ENCODE measurements at places on chromosomes 7 and 10.

DNA sequence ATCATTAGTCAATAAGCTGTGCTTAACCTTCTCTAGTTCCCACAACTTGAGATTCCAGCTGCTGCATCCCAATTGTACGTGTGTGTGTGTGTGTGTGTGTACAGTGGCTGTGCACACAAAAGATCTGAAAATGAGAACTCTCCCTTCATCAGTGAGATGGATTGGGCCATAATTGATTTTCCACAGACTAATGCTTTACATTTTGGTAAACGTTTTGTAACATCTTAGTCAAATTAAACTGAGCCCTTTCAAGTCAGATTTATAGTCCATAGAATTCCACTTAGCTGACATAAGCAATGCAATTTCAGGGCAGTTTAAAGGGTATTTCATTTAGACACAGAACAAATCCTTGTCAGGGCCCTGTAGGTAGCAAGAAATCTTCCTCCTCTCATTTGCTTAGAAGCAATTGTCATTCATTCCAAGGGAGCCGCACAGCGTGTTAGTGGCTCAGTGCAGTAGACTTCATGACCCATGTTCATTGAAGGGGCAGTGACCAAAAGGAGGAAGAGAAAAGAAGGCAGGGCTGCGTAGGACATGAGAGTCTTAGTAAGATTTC lies 1123.5 kb upstream of the AUTS2 start:
- DNase-seq, result no peak

DNA sequence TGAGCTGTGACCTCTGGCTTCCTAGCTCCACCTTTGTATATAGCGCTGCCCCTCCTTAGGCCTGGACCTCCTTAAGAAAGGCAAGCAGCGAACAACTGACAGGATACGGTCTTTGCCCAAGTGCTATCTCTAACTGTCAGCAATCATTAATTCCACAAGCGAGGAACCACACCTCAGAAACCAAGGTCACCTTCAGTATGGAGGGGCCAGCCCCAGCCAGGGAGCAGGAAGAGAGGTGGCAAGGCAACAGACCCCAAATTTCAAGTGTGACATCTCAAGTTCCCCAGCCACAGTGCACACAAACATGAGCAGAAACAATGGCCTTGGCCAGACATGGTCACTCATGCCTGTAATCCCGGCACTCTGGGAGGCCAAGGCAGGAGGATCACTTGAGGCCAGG lies 4.8 kb upstream of the AOC1 start:
- no peak for DNase-seq

- no peak for DNase-seq
Observed at GRCh38 chr7:86485827-86486226, 157.9 kb upstream of the GRM3 start.

- no peak for DNase-seq
Observed at GRCh38 chr7:72015136-72015535, 397.0 kb downstream of the CALN1 start.

GRCh38 chr10:92845921-92846320 lies 2.4 kb upstream of the EXOC6 start:
- DNase-seq, result no peak

DNA sequence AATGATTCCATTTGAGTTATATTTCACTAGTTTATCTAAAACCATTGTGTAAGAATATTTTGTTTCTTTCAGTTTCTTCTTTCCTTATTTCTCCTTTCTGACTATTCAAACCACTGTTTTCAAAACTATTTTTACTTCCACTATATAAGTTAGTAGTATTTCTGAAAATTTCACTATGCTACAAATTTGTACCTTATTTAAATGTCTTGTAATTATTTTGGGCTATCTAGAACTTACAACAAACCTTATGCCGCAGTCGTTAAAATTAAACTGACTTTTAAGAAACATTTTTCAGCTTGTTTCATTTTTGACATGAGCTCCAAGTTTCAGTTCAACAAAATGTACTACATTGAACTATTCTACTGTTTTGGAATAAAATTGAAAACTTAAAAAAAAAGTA lies 1.8 kb downstream of the TFEC start:
- DNase-seq, result no peak

DNA sequence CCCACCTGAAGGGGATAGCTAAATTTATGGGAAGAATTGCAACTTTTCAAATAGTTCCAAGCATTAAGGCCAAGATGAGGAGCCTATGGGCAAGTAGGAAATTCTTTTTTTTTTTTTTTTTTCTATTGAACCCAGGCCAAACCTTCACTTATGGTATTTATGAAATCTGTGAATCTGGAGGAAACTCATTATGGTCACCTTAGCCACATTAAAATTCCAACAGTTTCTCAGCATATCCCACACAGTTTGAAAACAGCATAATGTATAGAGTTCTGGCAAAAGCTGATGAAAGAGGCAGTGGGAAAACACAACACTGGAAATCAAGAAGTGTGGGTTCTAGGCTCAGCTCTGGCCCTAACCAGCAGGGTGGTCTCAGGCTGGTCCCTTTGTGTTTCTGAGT lies 236.9 kb downstream of the PTEN start:
- no peak for DNase-seq

DNA sequence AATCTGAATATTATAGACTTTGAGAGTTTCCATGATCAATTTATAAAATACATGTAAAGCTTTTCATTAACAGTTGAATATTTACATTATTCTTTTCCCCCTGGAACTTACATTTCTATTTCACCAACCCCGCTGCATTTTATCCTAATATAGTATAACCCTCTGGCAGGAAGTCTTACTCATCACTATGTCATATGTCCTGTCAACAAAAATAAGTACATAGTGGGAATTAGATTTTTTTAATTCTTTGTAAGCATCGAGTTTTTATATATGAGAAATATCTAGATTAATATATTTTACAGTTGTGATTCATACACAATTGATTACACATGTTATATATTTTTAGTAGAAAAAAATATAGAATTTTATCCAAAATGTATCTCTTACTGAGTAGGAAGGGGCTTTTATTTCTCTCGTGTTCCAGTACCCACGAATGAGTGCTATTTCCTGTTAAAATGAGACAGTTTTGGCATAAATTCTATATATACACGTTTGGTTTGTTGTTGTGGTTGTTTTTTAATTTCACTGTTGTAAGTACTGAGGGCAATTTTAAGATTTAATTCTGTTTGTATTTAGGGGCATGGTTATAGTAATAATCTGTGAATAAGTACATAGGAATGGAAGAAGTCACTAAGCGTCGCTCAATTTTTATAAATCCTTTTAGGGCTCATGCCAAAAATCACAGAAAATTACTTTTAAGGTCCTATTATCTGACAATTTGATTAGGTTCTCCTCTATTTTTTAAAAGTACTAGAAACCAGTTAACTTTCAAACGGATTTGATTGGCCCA lies 87.1 kb downstream of the HECW1 start:
- DNase-seq, result no peak

GRCh38 chr7:79334334-79334733 lies 119.1 kb downstream of the MAGI2 start:
- no peak for DNase-seq

DNA sequence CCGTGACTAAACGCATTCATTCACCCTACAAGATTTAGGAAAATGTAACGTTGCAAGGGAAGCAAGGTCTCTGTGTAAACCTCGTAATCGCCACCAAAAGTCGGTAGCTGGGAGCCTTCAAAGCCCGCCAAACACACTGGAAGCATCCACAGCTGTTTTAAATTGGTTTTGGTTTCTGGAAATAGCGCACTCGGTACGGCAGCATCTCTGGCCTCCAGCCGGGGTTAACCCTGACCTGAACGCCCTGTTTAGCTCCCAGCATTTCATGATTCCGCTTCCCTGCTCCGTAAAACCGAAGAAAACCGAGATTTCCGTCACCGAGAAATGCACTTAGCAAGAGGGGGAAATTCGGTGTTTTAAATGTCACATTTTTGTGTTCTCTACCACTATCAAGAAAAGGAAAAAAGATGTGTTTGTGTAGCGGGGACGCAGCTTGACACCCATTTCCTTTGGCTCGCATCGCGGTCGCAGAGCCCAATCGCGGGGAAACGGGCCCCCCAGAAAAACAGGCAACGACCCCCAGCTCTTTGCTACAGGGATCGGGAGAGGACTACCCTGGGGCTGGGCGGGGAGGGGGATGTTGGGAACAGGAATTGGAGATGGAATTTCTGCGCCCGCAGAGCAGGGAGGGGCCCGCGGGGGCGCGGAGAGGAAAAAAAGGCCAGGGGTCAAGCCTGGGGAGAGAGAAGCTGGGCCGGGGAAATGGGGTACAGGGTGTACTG lies 646 bp downstream of the SGCE start:
- peak; percentile 64 for DNase-seq

DNA sequence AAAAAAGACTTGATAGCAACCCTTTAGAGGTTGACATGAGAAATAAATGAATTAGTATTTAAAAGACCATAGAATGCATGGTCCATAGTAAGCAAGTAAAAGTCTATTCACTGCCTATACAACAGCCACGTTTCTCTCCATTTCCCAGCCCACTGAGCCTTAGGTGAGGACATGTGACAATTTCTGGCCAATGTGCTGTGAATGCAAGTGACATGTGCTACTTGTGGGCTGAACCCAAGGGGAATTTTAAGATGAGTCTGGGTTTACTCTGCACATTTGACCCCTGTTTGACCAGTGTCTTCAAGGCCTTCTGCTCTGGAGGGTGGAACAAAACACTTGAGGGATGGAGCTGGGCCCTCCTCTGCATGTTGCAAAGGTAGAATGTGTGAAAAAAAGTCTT lies 384.4 kb upstream of the KLF6 start:
- no peak for DNase-seq

GRCh38 chr10:11080564-11080984 lies 62.9 kb downstream of the CELF2 start:
- no peak for DNase-seq

DNA sequence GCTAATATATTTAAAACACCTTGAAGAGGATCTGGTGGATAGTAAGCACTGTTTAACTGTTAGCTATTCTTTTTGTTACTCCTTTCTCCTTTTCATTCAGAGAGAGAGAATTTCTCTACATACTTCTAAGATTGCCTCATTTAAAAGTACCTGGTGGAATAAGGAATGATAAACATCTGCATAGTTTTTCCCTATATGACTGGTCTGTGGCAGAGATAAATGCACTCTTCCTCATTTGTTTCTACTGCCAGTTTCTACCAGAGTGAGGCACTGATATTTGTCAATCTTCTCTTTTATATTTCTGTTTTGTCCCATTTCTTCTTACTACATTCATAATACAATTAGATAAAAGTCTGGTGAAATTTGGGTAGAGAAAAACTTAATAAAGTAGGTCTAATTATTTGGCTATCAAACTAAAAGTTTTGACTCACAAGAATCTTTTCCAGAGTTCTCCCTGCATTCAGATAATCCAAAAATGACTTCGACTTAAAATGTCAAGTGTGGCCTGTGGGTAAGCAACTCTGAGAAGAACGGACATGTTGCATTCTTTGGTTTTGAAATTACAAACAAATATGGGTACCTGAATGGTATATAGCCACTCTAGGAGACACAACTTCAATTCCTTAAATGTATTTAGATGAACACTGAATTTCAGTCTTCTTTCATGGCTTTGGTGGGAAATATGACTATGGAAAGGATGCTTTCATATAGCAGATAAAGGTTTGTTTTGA lies 38.8 kb downstream of the RNLS start:
- no peak for DNase-seq

- DNase-seq, result no peak
Observed at GRCh38 chr10:83632701-83633100, 506.6 kb upstream of the GHITM start.

GRCh38 chr10:91313796-91314485 lies 93.5 kb downstream of the PCGF5 start:
- DNase-seq, result no peak

DNA sequence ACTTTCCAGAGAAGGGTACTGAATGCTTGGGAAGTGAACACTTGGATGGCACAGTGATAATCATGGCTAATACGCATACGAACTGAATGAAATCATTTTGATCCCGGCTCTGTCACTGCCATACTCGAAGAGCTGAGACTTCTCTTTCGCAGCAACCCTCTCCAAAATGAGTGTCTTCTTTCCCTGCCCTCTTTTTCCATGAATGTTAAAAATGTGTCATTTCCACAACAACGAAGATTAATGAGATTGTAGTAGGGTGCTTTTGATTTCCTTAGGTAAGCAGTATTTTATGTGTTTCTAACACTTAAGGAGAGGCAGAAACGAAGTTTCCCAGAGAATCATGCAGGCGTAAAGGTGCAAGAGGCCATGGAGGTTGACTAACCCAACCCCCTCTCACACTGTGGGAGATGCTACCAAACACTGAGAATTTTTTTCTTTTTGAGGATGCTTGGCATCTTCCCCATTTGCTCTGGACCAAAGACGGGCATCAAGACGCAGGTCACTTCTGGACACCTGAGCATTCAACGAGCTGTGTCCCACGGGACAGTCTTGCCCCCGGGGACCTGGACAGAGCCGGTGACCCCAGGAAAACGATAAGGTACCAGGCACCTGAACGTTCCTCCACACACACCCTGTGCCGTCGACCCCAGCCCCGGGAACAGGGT lies 823 bp downstream of the COPG2 start:
- no peak for DNase-seq

DNA sequence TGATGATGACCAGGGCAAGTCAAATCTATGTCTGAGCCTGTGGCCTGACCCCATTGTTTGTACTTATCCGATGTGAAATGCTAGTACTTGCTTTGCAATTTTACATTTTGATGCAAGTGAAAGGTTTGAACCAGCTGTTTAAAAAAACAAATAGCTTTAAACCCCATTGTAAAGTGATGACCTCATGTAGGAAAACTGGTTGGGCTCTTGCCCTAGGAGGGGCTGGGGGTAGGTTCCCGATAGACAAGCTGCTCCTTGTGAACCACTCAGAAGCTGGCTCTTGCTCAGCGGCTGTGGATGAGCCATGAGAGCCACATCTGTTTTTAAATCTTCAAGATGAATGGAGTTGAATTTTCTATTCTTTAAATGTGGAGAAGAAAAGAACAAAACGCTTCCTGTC lies 185.3 kb downstream of the WDR11 start:
- no peak for DNase-seq

GRCh38 chr7:7122701-7123281 lies 59.6 kb upstream of the C1GALT1 start:
- no peak for DNase-seq

- no peak for DNase-seq
Observed at GRCh38 chr10:123009105-123009820, 457 bp downstream of the ACADSB start.

DNA sequence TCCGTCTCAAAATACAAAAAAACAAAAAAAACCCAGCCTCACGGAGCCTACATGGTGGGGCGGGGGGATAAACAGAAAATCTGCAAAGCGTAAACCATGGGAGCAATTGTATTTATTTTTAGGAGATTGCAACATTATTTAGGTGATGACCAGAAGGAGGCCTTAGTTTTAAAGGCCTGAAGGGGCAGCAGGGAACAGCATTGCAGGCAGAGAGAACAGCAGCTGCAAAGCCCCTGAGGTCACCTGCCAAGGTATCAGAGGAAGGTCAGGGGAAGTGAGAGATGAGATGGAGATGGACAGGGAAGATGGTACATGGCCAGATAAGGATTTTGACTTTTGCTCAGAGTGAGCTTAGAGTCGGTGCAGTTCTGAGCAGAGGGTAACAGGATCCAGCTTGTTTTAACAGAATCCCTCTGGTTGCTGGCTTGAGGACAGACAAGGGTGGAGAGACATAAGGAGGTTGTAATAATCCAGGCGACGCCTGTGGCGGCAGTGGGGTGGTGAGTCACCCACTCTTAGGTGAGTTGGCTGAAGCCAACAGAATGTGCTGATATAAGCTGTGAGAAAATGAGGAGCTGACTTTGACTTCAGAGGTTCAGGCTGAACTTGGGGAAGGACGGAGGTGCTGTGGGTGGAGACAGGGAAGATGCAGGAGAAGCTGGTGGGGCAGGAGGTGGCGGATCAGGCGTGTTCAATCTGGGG lies 82.3 kb upstream of the GTF2I start:
- DNase-seq, result no peak

GRCh38 chr7:17996040-17996439 lies 31.6 kb downstream of the PRPS1L1 start:
- DNase-seq, result no peak

- DNase-seq, result no peak
Observed at GRCh38 chr7:44415047-44415446, 75.4 kb downstream of the NUDCD3 start.

Data from NCI-H748 treated with DMSO at 0.1 percent for 48 hours (cell line).